ENCODE measurements at places on chromosomes 3 and 15. TPM values are rescaled to one million over a fixed set of nuclear protein-coding genes. Genes with fewer than 3 reads are reported as not detected.
A peak's percentile ranks its signal among the peaks of the same experiment; 100 is the strongest.

DNA sequence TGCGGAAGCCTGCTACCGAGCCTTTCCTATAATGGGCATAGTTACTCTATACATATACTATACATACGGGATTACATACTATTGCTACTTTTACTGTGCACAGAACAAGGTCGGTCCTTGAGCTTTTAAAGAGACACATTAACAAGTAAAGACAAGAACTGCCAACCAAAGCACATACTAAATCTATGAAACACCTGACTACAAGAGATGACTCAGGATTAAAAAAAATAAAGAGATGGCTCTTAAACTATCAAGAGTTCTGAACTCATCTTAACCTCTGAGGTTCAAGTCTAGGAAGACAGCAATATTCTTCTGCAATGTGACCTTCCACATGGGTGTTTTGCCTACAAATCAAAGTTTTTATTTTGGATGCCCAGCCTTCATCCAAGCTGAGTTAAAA is 106.8 kb downstream of the TNIK start:
- H3K4me3 ChIP-seq, result no peak overlapping the region
- H3K36me3 ChIP-seq, result no peaks in the 10 kb centered on the region
- H3K27me3 ChIP-seq, result no peaks in the 10 kb centered on the region
- no peaks in the 10 kb centered on the region for H3K4me1 ChIP-seq

GRCh38 chr3:129195731-129196256 is 12.1 kb upstream of the CNBP start:
- H3K4me3 ChIP-seq, result no peak overlapping the region
- no peaks in the 10 kb centered on the region for H3K27me3 ChIP-seq
- H3K4me1 ChIP-seq, result peaks cover 23% of the 10 kb centered on the region
- H3K36me3 ChIP-seq, result no peaks in the 10 kb centered on the region
- DNase-seq, result no peak

- H3K27me3 ChIP-seq, result peaks cover 2% of the 10 kb centered on the region
- no peaks in the 10 kb centered on the region for H3K4me1 ChIP-seq
- H3K4me3 ChIP-seq, result no peak overlapping the region
- DNase-seq, result no peak
Measured at GRCh38 chr3:107384428-107384827, 7.2 kb downstream of the CCDC54 start.

DNA sequence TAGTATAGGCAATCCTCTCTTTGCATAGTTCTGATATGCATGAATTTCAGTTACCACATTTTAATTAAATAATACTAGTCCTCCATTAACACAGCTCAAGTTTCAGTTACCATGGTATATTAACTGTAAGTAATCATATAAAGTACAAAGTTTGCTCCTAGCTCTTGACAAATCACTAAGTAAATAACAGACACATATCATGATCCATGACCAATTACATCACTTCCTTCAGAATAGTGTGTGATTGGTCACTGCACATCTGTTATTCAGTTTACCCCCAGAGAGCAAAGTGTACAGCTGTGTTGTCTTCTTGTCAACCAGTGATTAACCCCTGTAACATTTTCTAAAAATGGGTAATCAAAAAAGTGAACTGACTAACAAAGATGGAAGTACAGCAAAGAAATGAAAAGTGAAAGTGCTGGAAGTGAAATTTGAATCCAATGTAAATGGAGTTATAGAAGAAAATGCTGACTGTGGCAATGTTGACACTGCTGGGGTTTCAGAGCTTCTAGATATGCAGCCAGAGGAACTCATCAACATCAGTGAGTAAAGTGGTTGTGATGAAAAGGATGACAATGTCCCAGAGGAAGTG is 30.2 kb upstream of the LEKR1 start:
- H3K4me1 ChIP-seq, result peaks cover 21% of the 10 kb centered on the region
- H3K27ac ChIP-seq, result no peak overlapping the region

DNA sequence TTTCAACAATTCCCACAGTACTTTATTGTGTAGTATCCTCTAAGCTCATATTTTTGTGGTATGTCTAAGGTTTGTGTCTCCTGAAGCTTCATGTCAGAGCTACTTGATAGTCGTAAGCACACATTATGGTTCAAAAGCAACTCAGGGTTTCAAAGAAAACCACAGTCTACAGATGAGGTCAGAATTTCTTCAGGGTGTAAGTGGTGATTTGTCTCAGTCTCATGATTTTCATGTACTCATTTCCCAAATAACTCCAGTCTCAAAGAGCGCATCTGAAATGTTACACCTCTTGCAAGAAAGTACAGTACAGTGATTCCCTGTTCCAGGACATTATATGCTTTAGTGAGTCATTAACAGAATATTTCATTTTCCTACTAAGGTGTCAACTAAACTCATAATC is 47.5 kb upstream of the SSR3 start:
- peaks cover 12% of the 10 kb centered on the region for H3K4me1 ChIP-seq
- H3K27ac ChIP-seq, result no peak overlapping the region
- H3K36me3 ChIP-seq, result no peaks in the 10 kb centered on the region
- H3K27me3 ChIP-seq, result peaks cover 8% of the 10 kb centered on the region
- H3K4me3 ChIP-seq, result no peak overlapping the region
- DNase-seq, result no peak

DNA sequence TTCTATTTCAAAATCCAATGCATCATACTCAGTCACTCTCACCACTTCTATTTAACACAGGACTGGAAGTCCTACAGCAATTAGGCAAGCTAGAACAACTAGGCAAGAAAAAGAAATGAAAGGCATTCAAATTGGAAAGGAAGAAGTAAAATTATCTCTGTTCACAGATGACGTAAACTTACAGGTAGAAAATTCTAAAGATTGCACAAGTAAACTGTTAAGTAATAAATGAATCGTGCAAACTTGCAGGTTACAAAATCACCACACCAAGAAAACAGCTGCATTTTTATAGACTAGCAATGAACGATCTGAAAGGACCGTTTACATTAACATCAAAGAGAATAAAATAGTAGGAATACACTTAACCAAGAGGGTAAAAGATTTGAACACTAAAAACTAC is 36.2 kb downstream of the CHST2 start:
- no peak overlapping the region for H3K4me3 ChIP-seq
- no peak overlapping the region for H3K27ac ChIP-seq
- H3K36me3 ChIP-seq, result no peaks in the 10 kb centered on the region
- no peak for DNase-seq
- H3K4me1 ChIP-seq, result peaks cover 19% of the 10 kb centered on the region
- H3K27me3 ChIP-seq, result no peaks in the 10 kb centered on the region

DNA sequence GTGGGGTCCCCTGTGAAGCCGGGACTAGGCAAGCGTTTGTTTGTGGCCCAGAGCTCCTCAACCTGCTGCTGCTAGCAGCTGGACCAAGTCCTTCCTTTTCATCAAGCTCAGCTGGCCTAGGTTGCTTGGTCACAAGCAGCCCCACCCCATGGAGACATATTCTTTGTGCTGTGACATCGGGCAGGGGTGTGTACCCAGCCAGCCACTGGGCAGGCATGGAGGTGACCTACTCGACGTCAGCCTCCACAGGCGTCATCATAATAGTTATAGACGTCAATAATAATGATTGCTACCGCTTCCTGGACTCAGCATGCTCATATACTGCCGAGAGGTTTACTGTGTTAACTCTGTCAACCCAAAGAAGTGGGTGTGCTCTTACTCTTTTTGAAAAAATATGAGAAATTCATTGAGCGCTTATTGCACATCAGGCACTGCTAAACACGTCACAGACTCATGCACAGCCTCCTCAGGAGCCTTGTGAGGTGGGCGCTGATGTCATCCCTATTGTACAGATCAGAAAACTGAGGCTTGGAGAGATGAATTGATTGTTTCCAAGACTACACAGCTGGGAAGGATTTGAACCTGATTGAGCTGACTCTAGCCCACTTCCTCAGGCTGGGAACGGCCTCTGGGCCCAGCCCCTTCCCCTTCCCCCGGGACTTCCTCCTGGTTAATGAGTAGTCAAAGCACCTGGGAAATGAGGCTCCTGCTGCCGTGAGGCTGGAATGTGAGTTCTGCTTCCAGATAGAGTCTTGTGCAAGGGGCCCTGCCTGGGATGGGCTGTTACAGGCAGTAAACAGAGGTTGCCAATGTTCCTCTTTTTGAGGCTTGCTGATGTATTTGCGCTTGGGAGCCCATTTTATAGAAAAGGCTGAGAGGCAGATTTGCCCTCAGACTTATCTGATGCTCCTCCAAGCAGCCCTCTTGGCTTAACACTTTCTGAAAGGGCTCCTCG is 16.2 kb downstream of the SLC6A6 start:
- peaks cover 61% of the 10 kb centered on the region for H3K36me3 ChIP-seq
- no peak for DNase-seq
- peak overlapping the region; percentile 41 for H3K27ac ChIP-seq
- H3K4me1 ChIP-seq, result peaks cover 49% of the 10 kb centered on the region
- H3K27me3 ChIP-seq, result no peaks in the 10 kb centered on the region

DNA sequence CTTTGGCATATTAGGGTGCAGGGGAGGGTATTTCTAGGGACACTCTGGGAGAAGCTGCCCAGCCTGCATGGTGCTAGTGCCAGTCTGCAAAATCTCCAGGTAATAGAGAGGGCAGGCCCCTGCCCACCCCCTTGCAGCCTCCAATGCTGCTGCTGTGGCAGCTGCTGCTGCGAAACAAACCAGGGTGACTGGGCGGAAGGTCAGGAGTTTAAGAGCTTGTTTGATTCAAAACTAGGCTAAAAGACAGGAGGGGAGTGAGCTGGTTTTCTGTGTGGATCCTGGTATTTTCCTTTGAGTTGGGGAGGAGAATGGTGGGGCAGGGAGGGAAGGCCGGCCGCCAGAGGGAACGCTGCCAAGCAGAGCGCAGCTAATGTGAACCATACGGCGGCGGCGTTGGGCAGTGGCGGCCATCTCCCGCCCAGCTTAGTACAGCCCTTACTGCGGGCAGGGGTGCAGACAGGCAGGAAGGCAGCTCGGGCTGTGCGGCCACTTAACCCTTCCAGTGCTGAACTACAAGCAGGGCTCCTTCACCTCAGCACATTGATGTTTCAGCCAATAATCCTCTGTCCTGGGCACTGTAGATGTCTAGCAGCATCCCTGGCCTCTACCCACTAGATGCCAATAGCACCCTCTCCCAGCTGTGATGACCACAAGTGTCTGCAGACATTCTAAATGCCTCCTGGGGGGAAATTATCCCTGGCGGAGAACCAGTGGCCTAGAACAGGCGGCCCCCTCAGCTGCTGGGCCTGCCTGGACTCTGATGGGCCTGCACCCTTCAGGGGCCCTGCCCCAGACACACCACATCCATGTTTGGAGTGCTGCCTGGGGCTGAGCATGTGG is 125.7 kb downstream of the EEFSEC start:
- H3K27me3 ChIP-seq, result no peaks in the 10 kb centered on the region
- no peak overlapping the region for H3K4me3 ChIP-seq
- H3K36me3 ChIP-seq, result peaks cover 18% of the 10 kb centered on the region

DNA sequence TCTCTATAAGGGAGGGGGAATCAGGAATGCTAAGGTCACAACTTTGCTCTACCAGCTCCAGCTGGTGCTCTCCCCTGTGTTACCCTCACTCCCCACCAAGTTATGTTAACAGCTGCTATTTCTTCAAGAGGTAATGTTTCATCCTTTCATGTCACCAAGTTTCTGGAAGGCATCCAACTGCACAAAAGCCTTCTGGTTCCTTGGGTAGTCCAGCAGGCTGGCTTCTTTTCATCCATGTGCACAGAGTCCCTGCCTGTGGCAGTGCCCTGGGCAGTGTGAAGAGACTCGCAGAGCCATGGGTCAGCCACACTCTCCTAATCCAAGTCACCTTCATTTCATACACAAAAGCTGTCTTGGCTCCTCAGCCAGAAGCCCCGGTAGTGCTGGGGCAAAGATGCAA is 737.5 kb upstream of the LMCD1 start:
- DNase-seq, result no peak
- no peaks in the 10 kb centered on the region for H3K36me3 ChIP-seq
- no peaks in the 10 kb centered on the region for H3K4me1 ChIP-seq
- no peak overlapping the region for H3K4me3 ChIP-seq

GPR15 gene
- 3.7 TPM for total RNA-seq

A4GNT gene
- not detected for total RNA-seq

SLC22A14 gene
- 0.16 TPM for total RNA-seq

NOX5 gene
- total RNA-seq, result 0.09 TPM

GNAT1 gene
- total RNA-seq, result not detected

IL5RA gene
- total RNA-seq, result not detected

DNA sequence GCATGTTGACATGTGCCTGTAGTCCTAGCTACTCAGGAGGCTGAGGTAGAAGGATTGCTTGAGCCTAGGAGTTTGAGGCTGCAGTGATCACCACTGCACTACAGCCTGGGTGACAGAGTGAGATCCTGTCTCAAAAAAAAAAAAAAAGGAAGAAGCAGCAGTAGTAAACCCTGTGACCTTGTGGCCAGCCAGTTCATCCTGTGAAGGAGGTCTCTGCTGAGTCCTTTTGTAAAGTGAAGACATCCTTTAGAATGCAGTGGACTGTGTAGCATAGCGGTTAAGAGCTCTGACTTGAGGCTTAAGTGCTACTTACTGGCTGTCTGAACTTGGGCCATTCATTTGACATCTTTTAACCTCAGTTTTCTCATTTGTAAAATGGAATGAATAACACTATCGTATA is 8.3 kb downstream of the EXOSC7 start:
- no peak overlapping the region for H3K4me3 ChIP-seq
- peak overlapping the region; percentile 18 for H3K27ac ChIP-seq
- H3K27me3 ChIP-seq, result no peaks in the 10 kb centered on the region
- H3K36me3 ChIP-seq, result peaks cover 19% of the 10 kb centered on the region

GRCh38 chr3:171462224-171462623 is 2.0 kb upstream of the TNIK start:
- H3K36me3 ChIP-seq, result peaks cover 2% of the 10 kb centered on the region
- DNase-seq, result no peak
- H3K27me3 ChIP-seq, result peaks cover 19% of the 10 kb centered on the region
- no peak overlapping the region for H3K27ac ChIP-seq

- H3K27me3 ChIP-seq, result no peaks in the 10 kb centered on the region
- DNase-seq, result no peak
- H3K27ac ChIP-seq, result peak overlapping the region; percentile 9
- no peaks in the 10 kb centered on the region for H3K36me3 ChIP-seq
- H3K4me3 ChIP-seq, result no peak overlapping the region
Measured at GRCh38 chr3:160981217-160981938, 123.8 kb downstream of the B3GALNT1 start.

DNA sequence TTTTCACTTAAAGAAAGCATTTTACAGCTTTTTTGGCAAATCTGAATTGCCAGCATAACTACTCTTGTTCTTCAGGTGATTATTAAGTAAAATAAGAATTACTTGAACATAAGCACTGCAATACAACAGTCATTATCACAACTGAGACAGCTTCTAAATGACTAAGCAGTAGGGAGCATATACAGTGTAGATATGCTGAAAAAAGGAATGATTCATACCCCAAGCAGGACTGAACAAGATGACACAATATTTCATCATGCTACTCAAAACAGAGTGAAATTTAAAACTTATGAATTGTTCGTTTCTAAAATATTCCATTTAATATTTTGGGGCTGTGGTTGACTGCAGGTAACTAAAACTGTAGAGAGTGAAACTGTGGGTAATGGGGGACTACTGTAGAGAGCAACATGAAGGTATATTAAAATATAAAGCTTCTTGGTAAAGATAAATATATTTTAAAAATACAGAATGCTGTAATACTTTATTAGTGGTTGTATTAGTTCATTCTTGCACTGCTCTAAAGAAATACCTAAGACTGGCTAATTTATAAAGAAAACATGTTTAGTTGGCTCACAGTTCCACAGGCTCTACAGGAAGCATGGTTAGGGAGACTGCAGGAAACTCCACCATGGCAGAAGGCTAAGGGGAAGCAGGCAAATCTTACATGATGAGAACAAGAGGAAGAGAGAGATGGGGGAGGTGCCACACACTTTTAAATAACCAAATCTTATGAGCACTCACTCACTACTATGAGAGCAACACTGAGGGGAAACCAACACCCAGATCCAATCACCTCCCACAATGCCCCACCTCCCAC is 84.8 kb downstream of the DCLK3 start:
- no peak overlapping the region for H3K27ac ChIP-seq
- peaks cover 9% of the 10 kb centered on the region for H3K36me3 ChIP-seq
- no peak for DNase-seq
- H3K4me1 ChIP-seq, result peaks cover 8% of the 10 kb centered on the region
- no peaks in the 10 kb centered on the region for H3K27me3 ChIP-seq
- H3K4me3 ChIP-seq, result no peak overlapping the region
